Pancreas (tissue), 10 donors: ENCODE measurements at places on chromosomes 1 and 21. TPM values are rescaled to one million over a fixed set of nuclear protein-coding genes. Genes with fewer than 3 reads are reported as not detected.

GRCh38 chr1:52125736-52126359 is 16.0 kb upstream of the ZFYVE9 start:
- no peak overlapping the region for H3K4me3 ChIP-seq
- peaks cover 7% of the 10 kb centered on the region for H3K4me1 ChIP-seq
- no peaks in the 10 kb centered on the region for H3K27me3 ChIP-seq
- no peak overlapping the region for H3K27ac ChIP-seq
- no peaks in the 10 kb centered on the region for H3K36me3 ChIP-seq

- H3K36me3 ChIP-seq = no peaks in the 10 kb centered on the region
- H3K27me3 ChIP-seq = no peaks in the 10 kb centered on the region
- H3K27ac ChIP-seq = no peak overlapping the region
- no peaks in the 10 kb centered on the region for H3K4me1 ChIP-seq
- DNase-seq = no peak
- H3K4me3 ChIP-seq = no peak overlapping the region
Measured at GRCh38 chr1:183164340-183164739, 21.7 kb upstream of the LAMC2 start.

DNA sequence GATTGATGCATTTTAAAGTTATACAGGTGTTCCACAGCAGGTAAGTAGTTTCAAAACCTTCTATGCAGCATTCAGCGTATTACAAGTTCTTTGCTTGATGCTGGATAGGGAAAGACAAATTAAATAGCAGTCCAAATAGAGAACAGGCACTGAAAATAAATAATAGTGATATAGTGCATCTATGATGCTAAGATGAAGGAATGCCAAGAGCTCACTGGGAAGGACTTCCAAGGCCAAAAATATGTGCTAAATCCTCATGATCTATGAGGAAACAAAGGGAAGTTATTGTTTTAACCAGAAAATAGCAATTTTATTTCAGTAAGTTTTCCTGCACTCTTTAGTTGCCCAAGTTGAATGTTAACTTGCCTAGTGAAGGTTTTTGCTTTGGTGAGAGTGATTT is 127.8 kb upstream of the GREM2 start:
- no peaks in the 10 kb centered on the region for H3K4me1 ChIP-seq
- H3K4me3 ChIP-seq = no peak overlapping the region
- H3K27me3 ChIP-seq = no peaks in the 10 kb centered on the region
- no peak for DNase-seq

DNA sequence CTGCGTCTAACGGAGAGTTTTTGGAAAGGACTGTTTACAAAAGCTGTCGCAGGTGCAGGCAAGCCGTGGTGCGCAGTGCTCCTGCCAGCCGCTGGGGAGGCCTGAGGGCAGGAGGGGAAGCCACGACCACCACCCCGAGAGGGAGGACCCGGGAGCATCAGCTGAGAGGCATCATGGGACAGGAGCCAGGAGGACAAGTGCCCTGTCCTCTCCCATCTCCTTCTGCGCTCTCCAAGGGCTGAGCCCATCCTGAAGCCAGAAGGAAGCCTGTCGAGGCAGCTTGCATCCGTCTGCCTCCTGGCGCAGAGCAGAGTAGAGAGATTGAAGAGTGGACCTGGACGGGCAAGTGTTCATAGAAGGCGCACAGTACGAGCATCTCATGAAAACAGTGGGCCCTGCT is 310.9 kb downstream of the KIF26B start:
- H3K36me3 ChIP-seq = no peaks in the 10 kb centered on the region
- DNase-seq = no peak
- no peaks in the 10 kb centered on the region for H3K27me3 ChIP-seq
- H3K4me3 ChIP-seq = no peak overlapping the region
- no peaks in the 10 kb centered on the region for H3K4me1 ChIP-seq

DNA sequence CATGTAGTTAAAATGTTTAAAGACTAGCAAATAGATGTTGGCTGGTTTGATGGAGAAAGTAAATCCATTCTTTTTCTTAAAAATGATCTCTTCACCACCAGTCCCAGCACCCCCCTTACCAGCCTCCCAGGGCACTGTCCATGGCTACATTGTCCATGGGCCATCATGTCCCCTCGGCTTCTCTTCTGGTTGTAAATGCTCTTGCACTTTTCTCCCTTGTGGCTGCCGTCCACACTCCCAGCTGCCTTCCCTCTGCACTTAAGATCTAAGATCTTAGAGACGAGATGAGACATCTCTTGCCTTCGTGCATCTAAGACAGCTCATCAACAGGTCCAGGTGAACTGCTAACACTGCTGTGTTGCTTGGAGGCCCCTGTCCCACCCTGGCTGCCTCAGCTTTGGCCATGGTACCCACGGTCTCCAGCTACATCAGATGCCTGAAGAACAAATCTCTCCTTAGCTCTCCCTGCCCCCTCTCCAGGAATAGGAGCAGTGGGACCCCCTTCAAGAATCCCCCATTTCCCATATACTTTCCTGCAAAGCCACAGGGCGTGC is 11.1 kb downstream of the CAPN2 start:
- peaks cover 2% of the 10 kb centered on the region for H3K36me3 ChIP-seq
- H3K4me3 ChIP-seq = no peak overlapping the region
- no peaks in the 10 kb centered on the region for H3K27me3 ChIP-seq
- no peak for DNase-seq
- H3K4me1 ChIP-seq = peaks cover 22% of the 10 kb centered on the region

DNA sequence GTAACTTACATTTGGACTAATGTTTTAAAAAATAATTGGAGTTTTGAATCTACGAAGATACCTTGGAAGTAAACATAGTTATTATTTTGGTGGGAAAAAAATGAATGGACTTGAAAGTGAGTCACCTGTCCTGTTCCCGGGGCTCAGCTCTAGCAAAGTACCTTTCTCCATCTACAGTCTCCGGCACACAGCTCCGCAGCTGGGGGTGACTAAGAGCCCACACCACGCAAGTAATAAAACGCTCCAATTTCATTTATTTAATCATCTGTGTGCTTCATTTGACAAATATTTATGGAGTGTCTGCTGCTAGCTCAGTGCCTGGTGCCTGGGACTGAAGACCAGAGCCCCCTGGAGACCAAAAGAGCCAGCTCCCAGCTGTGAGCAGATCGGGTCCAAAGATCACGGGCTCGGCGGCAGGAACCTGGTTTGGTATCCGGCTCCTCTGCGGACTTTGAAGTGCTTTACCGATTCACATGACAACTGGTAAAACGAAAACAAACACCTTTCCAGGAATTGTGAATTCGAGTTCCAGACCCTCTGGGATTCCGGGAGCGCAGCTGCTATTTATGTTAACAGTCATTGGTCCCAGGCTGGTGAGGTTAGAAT is 1.7 kb upstream of the RIPK4 start:
- DNase-seq = peak; percentile 85
- peak overlapping the region; percentile 93 for H3K27ac ChIP-seq
- peak overlapping the region; percentile 79 for H3K4me3 ChIP-seq
- H3K27me3 ChIP-seq = no peaks in the 10 kb centered on the region
- H3K36me3 ChIP-seq = no peaks in the 10 kb centered on the region

DNA sequence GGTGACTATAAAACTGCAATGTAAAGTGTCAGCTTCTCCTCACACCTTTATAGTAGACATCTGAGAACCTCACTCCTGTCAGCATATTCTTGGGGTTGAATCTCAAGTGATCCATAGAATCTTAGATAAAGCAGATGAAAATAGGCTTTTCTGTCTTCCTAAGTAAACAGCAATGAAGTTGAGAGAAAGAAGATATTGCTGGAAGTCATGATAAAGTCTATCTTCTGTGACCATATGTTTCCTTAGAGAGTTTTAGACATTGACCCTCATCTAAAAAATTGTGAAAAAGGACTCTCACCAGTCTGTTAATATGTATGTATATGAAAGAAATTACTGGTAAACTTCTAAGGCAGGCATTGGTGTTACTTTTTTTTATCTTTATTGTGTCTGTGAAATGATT is 66.8 kb downstream of the LIPI start:
- H3K4me3 ChIP-seq = no peak overlapping the region
- H3K36me3 ChIP-seq = no peaks in the 10 kb centered on the region
- no peak for DNase-seq
- H3K27me3 ChIP-seq = no peaks in the 10 kb centered on the region
- H3K4me1 ChIP-seq = no peaks in the 10 kb centered on the region
- H3K27ac ChIP-seq = no peak overlapping the region

GRCh38 chr1:24575905-24576587 is 20.2 kb downstream of the NCMAP start:
- H3K4me1 ChIP-seq = no peaks in the 10 kb centered on the region
- no peak overlapping the region for H3K27ac ChIP-seq
- no peak overlapping the region for H3K4me3 ChIP-seq
- no peaks in the 10 kb centered on the region for H3K36me3 ChIP-seq
- DNase-seq = no peak

DNA sequence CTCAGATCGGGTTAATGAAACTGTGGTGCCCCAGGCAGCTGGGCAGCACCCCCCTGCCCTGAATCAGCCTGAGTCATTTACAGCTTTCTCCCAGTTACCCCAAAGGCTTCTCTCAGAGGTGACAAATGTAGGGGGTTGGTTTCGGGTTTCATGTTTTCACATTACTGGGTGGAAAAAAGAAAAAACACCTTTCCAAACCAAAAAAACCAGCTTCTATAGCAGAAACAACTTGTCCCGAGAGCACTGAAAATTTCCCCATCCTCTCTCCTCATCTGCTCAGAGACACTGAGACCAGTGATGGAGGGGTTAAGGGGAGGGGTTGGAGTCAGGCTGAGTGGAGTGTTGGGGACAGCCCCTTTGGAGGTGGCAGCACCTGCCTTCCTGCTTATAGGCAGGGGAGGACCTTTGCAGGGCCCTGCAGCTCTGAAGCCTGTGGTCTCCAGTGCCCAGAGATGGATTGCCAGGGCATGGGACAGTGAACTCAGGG is 15.6 kb downstream of the UTP11 start:
- no peak for DNase-seq
- no peaks in the 10 kb centered on the region for H3K27me3 ChIP-seq
- no peak overlapping the region for H3K4me3 ChIP-seq
- no peak overlapping the region for H3K27ac ChIP-seq
- H3K36me3 ChIP-seq = peaks cover 22% of the 10 kb centered on the region

GRCh38 chr1:9653491-9654050 is 2.0 kb downstream of the PIK3CD start:
- no peak overlapping the region for H3K4me3 ChIP-seq
- peaks cover 10% of the 10 kb centered on the region for H3K27me3 ChIP-seq
- H3K27ac ChIP-seq = no peak overlapping the region
- no peaks in the 10 kb centered on the region for H3K36me3 ChIP-seq

- no peak for DNase-seq
- no peaks in the 10 kb centered on the region for H3K27me3 ChIP-seq
- no peak overlapping the region for H3K27ac ChIP-seq
- H3K36me3 ChIP-seq = no peaks in the 10 kb centered on the region
- peaks cover 19% of the 10 kb centered on the region for H3K4me1 ChIP-seq
Measured at GRCh38 chr1:9349331-9349851, 56.7 kb downstream of the SPSB1 start.

DNA sequence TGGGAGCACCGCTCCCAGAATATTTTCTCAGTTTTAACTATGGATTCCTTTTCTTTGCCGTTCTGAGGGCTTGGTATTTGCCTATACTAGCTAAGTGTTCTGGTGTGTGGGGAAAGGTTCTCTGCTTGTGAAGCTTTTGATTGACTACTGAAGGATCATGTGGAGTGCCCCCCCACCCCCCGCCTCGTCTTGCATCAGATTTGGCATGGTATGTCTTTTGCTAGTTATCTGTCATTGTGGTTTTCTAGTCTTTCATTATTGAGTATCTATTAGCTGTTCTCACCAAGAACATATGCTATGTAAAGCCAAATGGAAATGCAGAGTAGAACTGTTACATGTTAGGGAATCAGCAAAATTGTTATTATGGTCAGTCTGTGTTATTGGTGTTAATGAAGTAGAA is 58.3 kb downstream of the MACF1 start:
- no peaks in the 10 kb centered on the region for H3K4me1 ChIP-seq
- H3K27me3 ChIP-seq = no peaks in the 10 kb centered on the region
- no peak overlapping the region for H3K4me3 ChIP-seq
- DNase-seq = no peak
- no peaks in the 10 kb centered on the region for H3K36me3 ChIP-seq

GRCh38 chr1:172211221-172211620 is 209.3 kb upstream of the C1orf105 start:
- no peaks in the 10 kb centered on the region for H3K36me3 ChIP-seq
- H3K27ac ChIP-seq = no peak overlapping the region
- H3K4me1 ChIP-seq = no peaks in the 10 kb centered on the region
- H3K4me3 ChIP-seq = no peak overlapping the region
- DNase-seq = no peak

DNA sequence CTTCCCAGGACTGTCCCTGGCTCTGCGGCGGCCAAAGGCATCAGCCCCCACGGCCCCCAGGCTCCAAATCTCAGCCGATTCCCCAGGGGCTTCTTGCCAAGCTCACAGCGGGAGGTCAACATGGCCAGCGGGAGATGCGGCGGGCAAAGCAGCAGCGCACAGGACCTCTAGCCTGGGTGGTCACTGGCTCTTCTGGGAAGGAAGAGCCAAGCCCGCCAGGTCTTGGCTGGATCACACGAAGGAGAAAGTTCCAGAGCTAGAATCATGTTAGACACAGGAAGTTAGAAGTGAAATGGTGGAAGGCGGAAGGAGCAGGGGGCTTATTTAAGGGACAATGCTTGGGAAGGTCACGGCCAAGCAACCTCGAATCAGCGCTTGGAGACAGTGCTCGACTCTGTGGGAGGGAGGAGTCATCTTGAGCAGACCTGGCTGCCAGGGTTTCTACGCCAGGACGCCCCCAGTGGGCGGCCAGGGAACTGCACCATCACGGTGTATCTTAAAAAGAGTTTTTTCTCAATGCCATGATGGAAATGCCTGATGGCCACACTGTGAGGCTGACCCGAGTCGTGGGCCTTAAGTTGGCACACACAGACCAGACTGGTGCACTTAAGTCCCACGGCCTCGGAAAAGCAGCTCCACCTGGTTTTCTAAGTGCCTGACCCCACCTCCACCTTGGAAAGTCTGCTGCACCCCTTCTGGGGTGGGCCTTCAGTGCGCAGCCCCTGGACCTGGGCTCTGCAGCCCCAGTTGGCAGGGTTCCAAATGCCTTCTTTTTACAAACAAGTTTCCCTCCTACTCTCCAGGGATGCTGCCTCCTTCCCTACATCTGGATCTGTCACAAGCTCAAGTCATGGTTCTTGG is 29.3 kb downstream of the SLC66A1 start:
- H3K27ac ChIP-seq = no peak overlapping the region
- peak; percentile 47 for DNase-seq
- no peaks in the 10 kb centered on the region for H3K27me3 ChIP-seq
- H3K4me1 ChIP-seq = no peaks in the 10 kb centered on the region
- no peaks in the 10 kb centered on the region for H3K36me3 ChIP-seq
- no peak overlapping the region for H3K4me3 ChIP-seq

BRDT gene
- total RNA-seq = not detected

FMO2 gene
- 2.3 TPM for total RNA-seq

UQCRHL gene
- total RNA-seq = 0.69 TPM

F3 gene
- total RNA-seq = 18.3 TPM

DNAJB4 gene
- 30.8 TPM for total RNA-seq

DHRS3 gene
- 84.8 TPM for total RNA-seq
